Stimulated activated CD8-positive, alpha-beta memory T cell treated with anti-CD3 and anti-CD28 coated beads, Interleukin-12 subunit alpha, Interleukin-12 subunit beta, amount 100 ng/mL, for 4 hours (primary cell): ENCODE measurements at places on chromosomes 6 and 20.

- no peak for DNase-seq
These were observed 18.8 kb upstream of the RALGAPA2 start for GRCh38 chr20:20731000-20731944.

- DNase-seq = no peak
These were observed 153.5 kb downstream of the HDGFL1 start for GRCh38 chr6:22722913-22723312.

DNA sequence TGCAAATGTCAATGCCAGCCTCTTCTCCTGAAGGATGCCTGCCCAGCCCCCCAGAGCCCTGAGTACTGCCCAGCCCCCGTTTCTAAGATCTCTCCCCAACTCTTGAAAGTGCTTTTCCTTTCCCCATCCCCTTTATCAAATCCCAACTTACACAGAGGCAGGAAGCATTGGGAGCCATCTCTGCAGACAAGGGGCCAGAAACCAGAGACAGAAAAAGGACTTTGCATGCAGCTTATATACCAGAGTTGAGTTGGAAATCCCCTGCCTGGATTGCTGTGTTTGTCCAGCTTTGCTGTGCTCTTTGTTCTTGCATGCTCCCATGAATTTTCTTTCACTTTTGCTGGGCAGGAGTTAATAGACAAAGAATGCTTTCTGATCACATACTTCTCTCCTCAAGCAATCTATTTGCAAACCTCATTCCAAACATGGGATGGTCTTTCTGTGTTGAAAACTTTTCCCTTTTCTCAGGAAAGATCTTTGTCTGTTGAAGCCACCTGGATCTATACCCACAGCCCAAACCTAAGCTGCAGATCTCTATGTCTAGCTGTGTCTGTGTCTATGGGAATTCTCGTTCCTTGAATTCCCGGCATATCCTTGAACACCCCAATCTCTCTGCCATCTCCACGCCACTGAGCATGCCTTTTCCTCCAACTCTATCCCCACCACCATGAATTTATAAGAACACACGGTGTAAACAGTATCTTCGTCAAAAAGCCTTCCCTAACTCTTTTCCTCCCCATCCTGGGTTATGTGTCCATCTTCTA, at the start of gene UBD:
TSS of gene UBD (minus strand) at position 209 of the 764 bp plus-strand sequence. CDS start at position 178, 31 bp downstream.
- DNase-seq = no peak

GRCh38 chr6:72348926-72349325, 272.9 kb upstream of the KCNQ5 start:
- DNase-seq = no peak

DNA sequence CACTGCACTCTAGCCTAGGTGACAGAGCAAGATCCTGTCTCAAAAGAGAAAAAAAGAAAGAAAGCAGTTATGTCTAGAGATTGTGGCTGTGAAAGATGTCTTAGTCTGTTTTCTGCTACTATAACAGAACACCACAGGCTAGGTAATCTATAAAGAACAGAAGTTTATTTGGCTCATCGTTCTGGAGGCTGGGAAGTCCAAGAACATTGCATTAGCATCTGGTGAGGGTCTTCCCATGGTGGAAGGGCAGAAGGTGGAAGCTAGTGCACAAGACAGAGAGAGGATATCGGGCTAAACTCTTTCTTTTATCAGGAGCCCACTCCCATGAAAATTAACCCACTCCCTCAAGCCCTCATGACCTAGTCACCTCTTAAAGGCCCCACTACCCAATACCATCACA, 16.2 kb upstream of the RALY start:
- DNase-seq = no peak

GRCh38 chr6:142376800-142377496, 75.1 kb downstream of the ADGRG6 start:
- no peak for DNase-seq

- DNase-seq = no peak
These were observed 12.7 kb upstream of the DCBLD1 start for GRCh38 chr6:117469791-117470190.

GRCh38 chr6:25085756-25086155, 150.0 kb upstream of the RIPOR2 start:
- no peak for DNase-seq

GRCh38 chr6:82006027-82006738, 241.4 kb downstream of the IBTK start:
- no peak for DNase-seq

GRCh38 chr6:74568861-74569260, 637.0 kb downstream of the COL12A1 start:
- no peak for DNase-seq

GRCh38 chr6:91633374-91634111, 1046.7 kb upstream of the MAP3K7 start:
- DNase-seq = no peak

- no peak for DNase-seq
These were observed 32.2 kb downstream of the MYLK4 start for GRCh38 chr6:2718334-2719092.

DNA sequence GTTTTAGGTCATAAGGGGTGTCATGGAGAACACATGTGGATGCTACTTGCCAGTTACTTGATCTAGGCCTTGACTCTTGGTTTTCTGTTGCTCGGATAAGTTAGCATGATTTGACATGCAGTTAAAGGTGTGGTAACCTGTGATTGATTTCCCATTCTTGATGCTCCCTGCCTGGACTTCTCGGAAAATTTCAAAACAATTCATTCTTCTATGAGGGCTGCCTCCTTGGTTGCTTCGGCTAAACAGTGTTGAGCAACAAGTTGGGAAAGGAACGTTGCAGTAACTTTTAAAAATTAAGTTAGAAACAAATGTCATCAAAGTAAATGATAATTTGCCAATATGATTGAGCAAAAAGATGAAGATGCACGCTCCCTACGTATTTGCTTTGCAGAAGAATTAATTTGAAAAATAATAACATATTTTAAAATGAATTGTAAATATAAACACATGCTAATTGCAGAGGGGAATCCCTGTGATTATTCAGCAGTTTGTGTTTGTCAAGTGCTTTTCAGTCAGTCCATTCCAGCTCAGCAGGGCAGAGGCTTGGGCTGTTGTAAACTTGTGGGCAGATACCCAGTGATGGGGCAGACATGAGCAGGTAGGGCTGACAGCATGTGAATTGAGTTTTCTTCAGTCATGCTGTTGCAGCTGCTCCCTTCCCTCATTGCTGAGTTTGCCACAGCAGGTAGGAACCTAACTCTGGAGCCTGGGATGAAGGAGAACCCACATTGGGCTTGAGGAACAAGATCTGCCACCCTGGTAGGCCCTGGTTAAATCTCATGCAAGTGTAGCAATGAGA, 110.2 kb downstream of the ESR1 start:
- no peak for DNase-seq
